ENCODE measurements at places on chromosomes 7 and 10. TPM values are rescaled to one million over a fixed set of nuclear protein-coding genes. Genes with fewer than 3 reads are reported as not detected.

Gene ZPBP
- total RNA-seq: not detected

Gene FAM204A
- total RNA-seq: 36.7 TPM

Gene NACAD
- 6.0 TPM for total RNA-seq

Gene KAZALD1
- total RNA-seq: 10.2 TPM

Gene ANKRD61
- total RNA-seq: not detected

Gene C10orf90
- 0.85 TPM for total RNA-seq

Gene SFRP5
- total RNA-seq: 2.4 TPM

Gene CHCHD1
- total RNA-seq: 47.9 TPM

Gene NUB1
- 33.5 TPM for total RNA-seq

Gene LRRC18
- not detected for total RNA-seq

Gene FAM25A
- not detected for total RNA-seq

Gene HTR5A
- total RNA-seq: not detected

Gene UBE2D1
- total RNA-seq: 23.8 TPM

Gene SPDYE2B
- not detected for total RNA-seq

Gene AKR1D1
- 0.14 TPM for total RNA-seq

Gene IL6
- 0.27 TPM for total RNA-seq

Gene NODAL
- total RNA-seq: 41.1 TPM
